Occipital lobe (tissue), 3 donors: ENCODE measurements at places on chromosomes 7 and 10. TPM values are rescaled to one million over a fixed set of nuclear protein-coding genes. Genes with fewer than 3 reads are reported as not detected.
A peak's percentile ranks its signal among the peaks of the same experiment; 100 is the strongest.

UTF1 gene
- not detected for total RNA-seq

GRCh38 chr7:862157-862556 lies 14.2 kb upstream of the GET4 start:
- no peak for DNase-seq

CXCL12 gene
- total RNA-seq: 19.0 TPM

GRCh38 chr7:17939606-17940301 lies 540 bp downstream of the SNX13 start:
- peak; percentile 44 for DNase-seq

FZD1 gene
- total RNA-seq: 10.0 TPM

- DNase-seq: no peak
Measured at GRCh38 chr7:79292834-79293233, 160.6 kb downstream of the MAGI2 start.

PNLIP gene
- total RNA-seq: not detected

DNA sequence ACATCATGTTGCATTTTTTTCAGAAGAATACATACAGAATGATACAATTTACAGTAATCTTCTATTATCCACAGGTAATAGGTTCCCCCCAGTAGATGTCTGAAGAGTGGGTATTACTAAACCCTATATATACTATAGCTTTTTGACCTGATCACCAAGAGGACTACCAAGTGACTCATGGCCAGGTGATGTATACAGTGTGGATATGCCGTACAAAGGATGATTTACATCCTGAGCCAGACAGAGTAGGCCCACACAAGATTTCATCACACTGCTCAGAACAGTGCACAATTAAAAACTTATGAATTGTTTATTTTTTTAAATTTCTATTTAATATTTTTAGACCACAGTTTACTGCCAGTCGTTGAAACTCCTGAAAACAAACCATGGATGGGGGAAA lies 70.6 kb downstream of the STEAP1B start:
- DNase-seq: no peak

- no peak for DNase-seq
Measured at GRCh38 chr10:20644421-20644820, 252.7 kb downstream of the NEBL start.

DNA sequence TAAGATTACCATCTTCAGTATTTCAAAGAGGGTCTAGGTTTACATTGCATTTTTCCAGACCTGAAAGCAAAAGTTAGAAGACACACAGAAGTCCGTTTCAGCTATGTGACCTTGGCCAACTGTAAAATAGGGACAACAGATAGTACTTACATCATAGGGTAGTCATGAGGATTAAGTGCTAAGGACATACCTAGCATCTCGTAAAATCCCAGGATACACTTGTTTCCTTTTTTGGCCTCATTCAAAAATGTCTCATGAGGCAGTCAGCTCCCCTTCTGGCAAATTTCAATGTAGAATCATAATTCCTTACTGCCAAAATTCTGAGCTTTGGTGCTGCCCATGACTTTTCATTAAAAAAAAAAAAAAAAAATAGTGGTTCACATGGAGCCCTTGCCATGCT lies 6.4 kb upstream of the DUSP5 start:
- no peak for DNase-seq

GRCh38 chr10:78648256-78648860 lies 420.4 kb upstream of the ZMIZ1 start:
- no peak for DNase-seq

GRCh38 chr10:130934293-130935127 lies 377.0 kb downstream of the TCERG1L start:
- DNase-seq: no peak

TAS2R39 gene
- total RNA-seq: not detected

CRPPA gene
- 9.5 TPM for total RNA-seq

INSYN2A gene
- 7.8 TPM for total RNA-seq

- no peak for DNase-seq
Measured at GRCh38 chr7:24871770-24872169, 108.2 kb downstream of the OSBPL3 start.

- no peak for DNase-seq
Measured at GRCh38 chr10:122707535-122707934, 7.9 kb upstream of the C10orf120 start.

DNA sequence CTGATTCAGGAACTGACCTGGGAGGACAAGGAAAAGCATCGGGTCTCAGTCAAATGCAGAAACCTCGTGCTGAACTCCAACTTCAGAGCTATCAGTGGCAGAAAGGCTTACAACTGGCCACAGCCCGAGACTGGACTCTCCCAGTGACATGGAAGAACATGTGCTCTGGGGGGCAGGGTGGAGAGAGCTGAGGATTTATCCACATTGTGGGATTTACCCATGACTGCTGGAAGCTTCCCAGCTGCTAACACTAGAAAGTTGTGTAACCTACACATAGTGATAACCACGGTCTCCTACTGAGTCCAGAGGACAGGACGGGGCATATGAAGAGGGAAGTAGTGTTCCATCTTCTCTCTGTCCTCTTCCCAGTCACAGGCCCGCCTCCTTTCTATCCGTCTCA lies 103.4 kb downstream of the ITIH5 start:
- DNase-seq: no peak

DNA sequence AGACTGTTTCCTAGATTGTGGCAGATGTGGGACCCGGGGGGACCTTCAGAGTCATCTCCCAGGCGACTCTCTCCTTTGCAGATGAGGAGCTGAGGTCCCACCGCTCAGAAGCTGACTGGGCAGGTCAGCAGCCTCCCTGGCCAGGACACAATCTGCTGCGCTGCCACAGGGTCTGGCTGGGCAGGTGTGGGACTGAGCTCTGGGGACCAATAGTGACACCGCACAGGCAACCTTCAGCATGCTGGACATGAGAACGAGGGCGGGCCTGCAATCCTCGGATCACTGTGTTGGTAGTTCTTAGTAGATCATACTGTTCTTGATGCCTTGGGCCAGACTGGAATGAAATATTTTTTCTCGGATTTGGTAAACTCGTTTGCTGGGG lies 20.5 kb upstream of the CRYGN start:
- DNase-seq: no peak

DNA sequence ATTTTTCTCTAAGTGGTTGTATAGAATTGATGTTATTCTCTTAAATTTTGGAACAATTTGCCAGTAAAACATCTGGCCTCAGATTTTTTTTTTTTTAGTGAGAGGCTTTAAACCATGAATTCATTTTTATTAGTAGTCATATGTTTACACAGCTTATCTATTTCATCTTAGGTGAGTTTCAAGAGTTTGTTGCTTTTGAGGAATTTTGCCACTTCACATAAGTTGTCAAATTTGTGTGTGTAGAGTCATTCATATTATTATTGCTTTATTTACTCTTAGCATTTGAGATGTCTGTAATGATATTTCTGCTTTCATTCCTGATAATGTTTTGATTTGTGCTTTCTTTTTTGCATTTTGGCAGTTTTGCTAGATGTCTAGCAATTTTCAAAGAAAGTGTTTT lies 132.1 kb downstream of the CCSER2 start:
- no peak for DNase-seq

SAP25 gene
- total RNA-seq: not detected

GRCh38 chr10:17348011-17348500 lies 106.3 kb downstream of the ST8SIA6 start:
- DNase-seq: no peak

DNA sequence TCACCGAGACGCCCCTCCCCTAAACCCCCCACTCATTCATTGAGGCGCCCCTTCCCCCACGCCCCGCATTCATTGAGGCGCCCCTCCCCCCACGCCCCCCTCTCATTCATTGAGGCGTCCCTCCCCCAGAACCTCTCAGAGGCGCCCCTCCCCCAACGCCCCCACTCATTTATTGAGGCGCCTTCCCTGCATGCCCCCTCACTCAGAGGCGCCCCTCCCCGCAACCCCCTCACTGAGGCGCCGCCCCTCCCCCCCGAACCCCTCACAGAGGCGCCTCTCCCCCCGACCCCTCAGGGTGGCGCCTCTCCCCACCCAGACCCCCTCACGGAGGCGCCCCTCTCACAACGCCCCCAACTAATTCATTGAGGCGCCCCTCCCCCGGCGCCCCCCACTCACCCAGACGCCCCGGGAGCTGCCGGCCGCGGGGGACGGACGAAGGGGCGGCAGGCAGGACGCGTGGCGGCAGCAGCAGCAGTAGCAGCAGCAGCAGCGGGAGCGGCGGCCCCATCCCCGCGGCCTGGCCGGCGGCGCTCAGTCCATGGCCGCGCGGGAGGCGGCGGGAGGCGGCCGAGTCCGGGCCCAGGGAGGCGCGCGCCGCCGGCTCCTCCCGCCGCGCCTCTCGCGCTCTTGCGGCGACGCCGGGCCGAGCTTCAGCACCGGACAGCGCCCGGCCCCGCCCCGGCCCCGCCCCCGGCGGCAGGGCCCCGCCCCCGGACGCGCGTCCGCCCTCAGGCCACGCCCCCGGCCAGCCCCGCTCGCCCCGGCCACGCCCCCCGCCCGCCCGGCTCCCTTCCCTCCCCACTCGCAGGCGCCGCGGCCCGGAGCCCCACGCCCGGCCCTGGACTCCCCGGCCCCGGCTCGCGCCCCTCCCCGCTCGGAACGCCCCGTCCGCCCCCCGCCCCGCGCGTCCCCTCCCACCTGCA lies at the start of gene PTPRN2:
PTPRN2 (minus strand) TSS at position 662 of the 923 bp plus-strand sequence.
- DNase-seq: peak; percentile 55

GRCh38 chr7:90995996-90996395 lies 268.2 kb upstream of the FZD1 start:
- no peak for DNase-seq

DNA sequence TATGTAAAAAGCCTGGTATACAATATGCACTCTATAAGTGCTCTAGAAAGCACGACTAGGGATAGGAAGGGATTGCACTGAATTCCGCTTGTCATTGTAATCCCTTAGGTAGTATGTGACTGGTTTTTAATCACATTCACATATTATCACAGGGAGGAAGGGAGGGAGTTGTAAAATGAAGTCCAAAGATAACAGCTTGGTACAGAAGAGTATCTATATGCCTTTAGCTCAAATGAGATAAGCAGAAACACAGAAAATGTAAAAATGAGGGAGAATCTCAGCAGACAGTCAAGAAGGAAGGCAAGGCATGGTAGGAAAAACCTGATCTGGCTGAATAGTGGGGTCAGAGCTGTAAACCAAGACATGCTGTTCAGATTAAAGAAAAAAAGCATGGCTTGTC lies 63.4 kb downstream of the ABI1 start:
- DNase-seq: no peak

FRAT1 gene
- 5.6 TPM for total RNA-seq

FAM25A gene
- not detected for total RNA-seq

GRCh38 chr10:60125895-60126294 lies 219.5 kb upstream of the CCDC6 start:
- DNase-seq: no peak

DNA sequence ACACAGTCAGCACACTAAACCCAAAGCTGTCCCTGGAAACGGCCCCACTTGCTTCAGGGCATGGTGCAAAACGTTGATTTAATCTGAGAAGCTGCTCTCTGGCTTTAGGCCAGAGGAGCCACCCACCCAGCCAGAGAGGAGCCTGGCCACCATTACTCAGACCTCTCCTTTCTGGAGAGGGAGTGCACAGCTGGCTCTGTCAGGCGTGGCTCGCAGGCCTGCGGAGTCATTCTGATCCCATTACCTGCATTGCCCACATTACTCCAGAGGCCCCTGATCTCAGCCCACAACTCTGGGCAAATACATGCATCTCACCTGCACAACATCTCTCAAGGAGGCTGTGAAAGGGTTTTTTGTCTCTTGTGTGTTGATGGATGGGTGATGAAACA lies 370.0 kb upstream of the IGFBP3 start:
- no peak for DNase-seq

DNA sequence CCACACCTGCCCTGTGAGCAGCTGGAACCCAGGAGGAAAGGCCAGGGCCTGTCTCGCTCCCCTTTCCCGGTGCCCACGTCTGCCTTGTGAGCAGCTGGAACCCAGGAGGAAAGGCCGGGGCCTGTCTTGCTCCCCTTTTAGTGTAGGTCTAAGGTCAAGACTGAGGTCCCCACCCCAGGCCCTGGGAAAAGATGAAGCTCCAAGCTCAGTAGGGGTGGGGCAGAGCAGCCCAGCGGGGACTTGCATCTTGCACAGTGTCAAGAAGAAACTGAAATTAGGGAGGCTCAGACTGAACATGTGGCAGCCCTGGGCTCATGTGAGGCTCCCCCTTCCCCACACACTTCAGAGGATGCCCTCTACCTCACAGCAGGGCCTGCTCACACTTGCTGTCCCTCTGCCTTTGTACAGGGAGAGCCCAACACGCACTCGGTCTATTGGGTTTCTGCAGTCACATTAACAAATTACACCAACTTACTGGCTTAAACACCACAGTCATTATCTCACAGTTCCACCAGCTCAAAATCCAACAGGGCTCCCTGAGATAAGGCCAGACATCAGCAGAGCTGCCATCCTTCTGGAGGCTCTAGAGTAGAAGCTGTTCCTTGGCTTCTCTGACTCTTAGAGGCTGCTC lies 12.4 kb downstream of the POLL start:
- no peak for DNase-seq

DNA sequence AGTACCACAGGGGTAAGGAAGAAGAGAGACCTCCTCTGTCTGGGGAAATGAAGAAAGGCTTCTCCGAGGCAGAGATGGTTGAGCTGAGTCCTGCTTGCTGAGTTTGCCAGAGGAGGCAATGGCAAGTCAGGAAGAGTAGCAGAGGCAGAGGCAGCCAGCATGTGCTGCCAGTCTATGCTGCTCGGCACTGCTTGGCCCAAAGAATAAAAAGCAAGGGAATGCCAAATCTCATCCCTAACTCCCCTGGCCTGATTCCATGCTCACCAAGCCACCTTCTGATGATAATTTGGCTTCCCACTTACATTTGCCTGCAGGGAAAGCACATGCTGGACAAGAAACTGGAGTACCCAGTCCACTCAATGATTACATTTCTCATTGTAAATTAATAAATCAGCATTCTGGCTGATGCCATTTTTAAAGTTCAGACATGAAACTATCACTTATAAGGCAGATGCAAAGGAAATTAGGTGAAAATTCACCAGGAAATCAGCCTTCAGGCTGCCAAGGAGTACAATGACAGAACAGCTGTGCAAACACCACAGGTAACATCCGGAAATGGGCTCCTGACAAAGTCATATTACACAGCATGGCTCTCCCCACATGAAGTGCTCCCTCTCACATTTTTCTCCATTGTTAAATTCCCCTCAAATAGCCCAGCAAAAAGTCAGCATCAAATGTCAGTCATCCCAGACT lies 245.9 kb downstream of the MTERF1 start:
- no peak for DNase-seq

PTPRZ1 gene
- total RNA-seq: 250 TPM

CALCR gene
- total RNA-seq: not detected

- no peak for DNase-seq
Measured at GRCh38 chr10:33152750-33153149, 181.7 kb downstream of the NRP1 start.

NPSR1 gene
- total RNA-seq: not detected

GRCh38 chr10:33537066-33537465 lies 202.6 kb upstream of the NRP1 start:
- DNase-seq: no peak
